Urothelium cell line (cell line): ENCODE measurements at places on chromosomes 5 and 9.

GRCh38 chr9:120857481-120857880 lies 14.8 kb upstream of the PSMD5 start:
- no peak for DNase-seq

- peak; percentile 78 for DNase-seq
These were observed at the start of gene ARHGEF37 for GRCh38 chr5:149581192-149581861. Gene ARHGEF37, plus strand, starts transcription at chr5:149581498. Its CDS starts 16,272 bp downstream, at chr5:149597770.

GRCh38 chr5:124604419-124604818 lies 142.0 kb downstream of the ZNF608 start:
- DNase-seq, result no peak

GRCh38 chr9:129381481-129381957 lies 203.5 kb upstream of the IER5L start:
- no peak for DNase-seq

- no peak for DNase-seq
These were observed 20.3 kb downstream of the SLC45A2 start for GRCh38 chr5:33964132-33964700.

- no peak for DNase-seq
These were observed 146.9 kb upstream of the FBN2 start for GRCh38 chr5:128684961-128685360.

- peak; percentile 73 for DNase-seq
These were observed 51.2 kb upstream of the TESK1 start for GRCh38 chr9:35553670-35554543.
